ENCODE measurements at places on chromosomes 11 and 22.

DNA sequence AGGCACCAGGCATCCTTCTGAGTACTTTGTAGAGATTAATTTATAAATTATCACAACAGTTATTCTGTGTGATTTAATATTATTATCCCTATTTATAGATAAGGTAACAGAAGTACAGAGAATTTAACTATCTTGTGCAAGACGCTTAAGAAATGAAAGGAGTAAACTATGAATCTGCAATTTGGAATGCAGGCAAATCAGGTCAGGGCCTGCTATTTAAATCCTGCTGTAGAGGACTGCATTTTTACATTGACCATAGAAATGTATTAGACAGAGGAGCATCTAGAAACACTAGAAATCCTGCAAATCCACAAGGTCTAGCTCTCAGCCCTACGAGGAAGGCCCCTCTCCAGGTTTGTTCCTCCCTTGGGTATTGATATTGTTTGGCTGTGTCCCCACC is 336.2 kb downstream of the ETS1 start:
- DNase-seq = no peak

GRCh38 chr11:21144531-21144930 is 475.1 kb downstream of the NELL1 start:
- no peak for DNase-seq

- DNase-seq = no peak
Measured at GRCh38 chr22:37972527-37972926, 11.8 kb downstream of the SOX10 start.

DNA sequence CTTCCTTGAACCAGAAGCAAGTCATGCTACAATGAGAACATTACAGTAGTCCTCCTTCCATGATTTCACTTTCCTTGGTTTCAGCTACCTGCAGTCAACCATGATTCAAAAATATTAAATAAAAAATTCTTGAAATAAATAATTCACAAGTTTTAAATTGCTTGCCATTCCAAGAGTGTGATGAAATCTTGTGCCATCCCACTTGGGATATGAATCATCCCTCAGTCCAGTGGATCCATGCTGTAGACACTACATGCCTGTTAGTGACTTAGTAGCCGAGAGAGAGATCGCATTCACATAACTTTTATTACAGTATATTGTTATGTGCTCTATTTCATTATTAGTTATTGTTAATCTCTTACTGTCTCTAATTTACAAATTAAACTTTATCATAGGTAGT is 6.0 kb downstream of the HOATZ start:
- DNase-seq = no peak

DNA sequence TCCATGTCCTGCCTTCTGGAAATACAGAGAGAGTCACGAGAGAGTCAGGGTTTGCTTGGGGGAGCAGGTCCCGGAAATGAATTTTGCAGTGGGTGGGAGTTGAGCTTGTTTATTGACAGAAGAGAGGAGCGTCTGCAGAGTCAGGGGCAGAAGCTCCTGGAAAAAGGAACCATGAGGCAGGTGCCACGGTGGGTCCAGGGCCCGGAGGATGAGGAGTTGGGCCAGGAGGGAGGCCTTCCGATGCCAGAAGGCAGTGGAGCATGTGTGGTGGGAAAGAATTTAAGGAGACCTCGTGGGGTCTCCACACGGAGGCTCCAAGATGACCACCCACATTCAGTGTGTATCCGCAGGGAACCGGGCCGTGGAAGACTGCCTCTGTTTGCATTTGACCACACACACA is 461.2 kb downstream of the BRD1 start:
- DNase-seq = no peak

DNA sequence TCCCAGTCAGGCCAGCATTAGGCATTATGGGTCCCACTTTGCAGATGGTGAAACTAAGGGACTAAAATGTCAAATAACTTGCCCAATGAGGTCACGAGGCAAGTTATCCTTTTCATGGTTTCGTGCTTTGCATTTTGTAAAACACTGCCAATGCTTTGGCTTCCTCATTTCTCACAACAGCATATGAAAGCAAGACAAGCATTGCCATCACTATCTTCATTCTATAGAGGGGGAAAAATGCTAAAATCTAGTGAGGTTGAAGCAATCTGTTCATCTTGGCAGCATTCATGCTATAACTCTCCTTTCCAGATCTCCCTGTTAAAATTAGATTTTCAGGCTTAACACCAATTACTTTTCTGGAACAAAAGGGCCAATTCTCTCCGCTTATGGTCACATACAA is 14.8 kb downstream of the FAM181B start:
- DNase-seq = no peak

DNA sequence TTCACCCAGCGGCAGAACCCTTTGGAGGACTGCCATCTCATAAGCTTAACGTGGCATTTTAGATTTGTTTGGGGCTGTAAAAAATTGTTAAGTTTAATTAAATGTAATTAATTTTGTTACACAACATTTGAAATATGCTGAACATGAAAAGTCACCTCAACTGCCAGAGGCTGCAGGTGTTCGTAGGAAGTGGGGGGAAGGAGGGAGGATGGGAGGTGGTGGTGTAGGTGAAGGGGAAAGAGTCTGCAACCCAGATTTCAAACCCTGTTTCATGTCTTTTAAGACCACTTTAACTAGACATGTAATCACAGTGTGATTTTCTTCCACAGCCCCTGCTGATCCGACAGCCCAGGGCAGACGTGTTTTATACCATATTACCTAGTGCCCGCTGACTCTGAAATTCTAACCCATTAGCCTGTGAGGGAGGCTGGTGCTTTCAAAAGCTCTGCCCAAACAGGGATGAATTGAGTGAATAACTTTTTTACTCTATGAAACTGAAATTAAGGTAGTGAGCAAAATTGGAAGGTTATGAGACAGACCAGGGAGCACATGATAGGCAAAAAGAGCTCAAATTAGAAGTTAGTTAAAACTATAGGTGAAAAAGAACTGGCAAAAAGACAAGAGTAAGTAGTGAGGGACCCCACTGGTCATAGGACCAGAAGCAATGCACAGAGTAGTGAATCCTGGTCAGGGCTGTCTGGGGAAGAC is 279.8 kb downstream of the DDX10 start:
- DNase-seq = no peak

DNA sequence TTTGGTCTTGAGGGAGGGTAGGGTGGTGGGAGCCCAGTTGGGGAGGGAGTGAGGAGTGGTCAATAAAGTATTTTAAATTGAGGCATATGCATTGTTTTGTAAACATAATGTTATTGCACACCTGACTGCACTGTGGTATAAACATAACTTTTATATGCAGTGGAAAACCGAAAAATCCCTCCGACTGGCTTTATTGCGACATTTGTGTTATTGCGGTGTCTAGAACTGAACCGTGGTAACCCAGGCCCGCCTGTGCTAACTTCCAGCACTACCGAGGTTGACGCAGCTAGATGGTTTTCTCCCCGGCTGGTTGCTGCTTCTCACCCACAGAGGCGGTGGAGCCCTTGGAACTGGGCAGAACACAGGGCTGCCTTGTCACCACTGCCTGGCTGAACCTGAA is 7.6 kb upstream of the RNH1 start:
- DNase-seq = no peak

Data from dermis microvascular lymphatic vessel endothelial cell (primary cell).